CD4-positive, alpha-beta T cell treated with Interleukin-4 for 1 hour (primary cell): ENCODE measurements at places on chromosomes 4 and X.

GRCh38 chr4:20493761-20494353 is 206.4 kb upstream of the PACRGL start:
- DNase-seq = no peak

DNA sequence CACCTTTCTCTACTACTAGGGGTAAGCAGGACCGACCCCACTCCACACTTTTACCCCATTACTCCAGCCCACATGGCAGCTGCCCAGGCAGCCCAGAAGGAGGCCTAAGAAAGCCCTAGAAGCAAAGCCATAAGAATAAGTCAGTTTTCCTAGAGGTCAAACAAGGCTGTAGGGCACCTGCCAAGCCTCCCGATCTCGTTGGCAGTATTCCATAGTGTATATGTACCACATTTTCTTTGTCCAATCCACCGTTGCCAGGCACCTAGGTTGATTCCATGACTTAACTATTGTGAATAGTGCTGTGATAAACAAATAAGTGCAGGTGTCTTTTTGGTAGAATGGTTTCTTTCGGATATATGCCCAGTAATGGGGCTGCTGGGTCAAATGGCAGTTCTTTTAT is 54.2 kb downstream of the RHOXF2B start:
- no peak for DNase-seq

DNA sequence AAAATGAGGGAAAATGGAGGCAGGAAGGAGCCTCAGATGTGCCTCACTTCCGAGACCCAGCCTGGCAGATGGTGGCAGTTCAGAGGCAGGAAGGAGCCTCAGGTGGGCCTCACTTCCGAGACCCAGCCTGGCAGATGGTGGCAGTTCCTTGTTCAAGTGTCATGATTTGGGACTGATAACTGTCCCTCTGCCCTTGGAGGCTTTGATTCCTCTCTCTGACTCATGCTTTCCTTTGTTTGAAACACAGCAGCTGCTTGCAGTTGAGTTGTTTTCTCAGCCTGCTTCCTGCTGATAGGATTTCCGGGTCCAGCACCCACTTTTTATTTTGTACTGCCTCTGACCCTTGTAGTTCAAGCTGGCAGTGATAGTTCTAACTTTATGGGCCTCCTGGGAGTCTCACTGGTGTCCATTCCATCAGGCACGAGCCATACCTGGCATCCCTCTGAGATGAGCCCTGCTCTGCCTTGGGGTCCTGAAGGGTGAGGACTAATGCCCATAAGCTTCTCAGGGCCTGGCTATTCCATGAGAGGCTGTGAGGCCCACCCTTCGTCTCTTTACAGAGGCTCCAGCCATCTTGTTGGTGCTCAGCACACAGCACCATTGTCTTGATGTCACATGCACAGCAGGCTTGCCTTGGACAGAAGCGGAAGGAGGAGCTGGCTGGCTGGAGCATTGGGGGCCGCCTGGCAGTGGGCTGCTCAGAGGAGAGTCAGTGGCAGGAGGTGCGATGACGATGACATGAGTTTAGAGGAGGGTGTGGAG is 13.0 kb downstream of the RGS12 start:
- no peak for DNase-seq

GRCh38 chrX:118751950-118752783 is 24.8 kb downstream of the IL13RA1 start:
- peak; percentile 36 for DNase-seq

DNA sequence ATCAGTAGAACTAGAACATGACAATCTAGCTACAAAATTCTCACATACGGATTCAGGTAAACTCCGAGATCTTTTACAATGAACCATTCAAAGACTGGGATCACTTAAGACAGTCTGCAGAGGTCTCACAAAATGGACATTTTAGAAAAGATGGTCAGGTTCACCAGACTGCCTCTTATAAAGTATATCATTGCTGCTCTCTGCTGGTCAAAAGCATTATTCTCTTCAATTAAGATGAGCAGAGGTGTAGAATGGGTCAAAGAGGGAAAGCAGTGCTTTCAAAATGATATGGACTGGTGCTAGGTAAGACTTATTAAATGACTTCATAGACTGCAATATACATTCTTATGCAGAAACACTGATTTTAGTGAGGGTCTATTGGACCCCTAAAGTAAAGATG is 434.7 kb downstream of the PACRGL start:
- peak; percentile 40 for DNase-seq

GRCh38 chrX:138018145-138018799 is 452.3 kb downstream of the ZIC3 start:
- DNase-seq = no peak

DNA sequence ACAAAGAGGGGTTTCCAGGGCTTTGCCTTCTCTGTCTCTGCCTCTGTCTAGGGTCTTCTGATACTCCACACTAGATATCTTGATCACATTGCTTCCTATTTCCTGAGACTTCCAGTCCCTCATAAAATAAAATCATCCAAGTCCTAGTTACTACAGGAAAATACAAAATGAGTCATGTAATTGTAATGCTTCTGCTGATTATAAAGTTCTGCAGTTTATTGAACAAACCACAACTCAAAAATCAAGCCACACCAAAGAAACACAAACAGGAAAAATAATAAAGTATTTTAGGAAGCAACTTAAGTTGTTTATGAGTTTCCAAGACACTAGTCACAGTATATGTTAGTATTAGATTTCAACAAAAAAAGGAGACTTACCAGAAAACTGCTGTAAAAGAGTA is 695.1 kb upstream of the GALNTL6 start:
- no peak for DNase-seq

DNA sequence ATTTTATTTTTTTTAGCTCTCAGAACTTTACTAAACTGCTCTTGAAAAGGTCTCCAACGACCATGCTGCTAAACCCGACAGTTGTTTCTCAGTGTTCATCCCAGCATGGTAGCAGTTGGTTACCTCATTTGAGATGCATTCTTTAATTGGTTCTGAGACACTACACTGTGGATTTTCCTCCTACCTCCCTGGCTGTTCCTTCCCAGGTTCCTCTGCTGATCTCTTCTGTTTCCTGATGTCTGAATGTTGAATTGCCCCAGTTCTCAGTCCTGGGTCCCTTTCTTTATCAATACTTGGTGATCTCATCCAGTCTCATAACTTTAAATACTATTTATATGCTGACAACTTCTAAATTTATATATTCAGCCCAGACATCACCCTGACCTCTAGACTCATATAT is 19.1 kb upstream of the TMEM165 start:
- no peak for DNase-seq

GRCh38 chr4:121674696-121675095 is 22.1 kb downstream of the ANXA5 start:
- no peak for DNase-seq

- no peak for DNase-seq
These were observed 1.1 kb downstream of the UBE2D3 start for GRCh38 chr4:102826105-102826889.

DNA sequence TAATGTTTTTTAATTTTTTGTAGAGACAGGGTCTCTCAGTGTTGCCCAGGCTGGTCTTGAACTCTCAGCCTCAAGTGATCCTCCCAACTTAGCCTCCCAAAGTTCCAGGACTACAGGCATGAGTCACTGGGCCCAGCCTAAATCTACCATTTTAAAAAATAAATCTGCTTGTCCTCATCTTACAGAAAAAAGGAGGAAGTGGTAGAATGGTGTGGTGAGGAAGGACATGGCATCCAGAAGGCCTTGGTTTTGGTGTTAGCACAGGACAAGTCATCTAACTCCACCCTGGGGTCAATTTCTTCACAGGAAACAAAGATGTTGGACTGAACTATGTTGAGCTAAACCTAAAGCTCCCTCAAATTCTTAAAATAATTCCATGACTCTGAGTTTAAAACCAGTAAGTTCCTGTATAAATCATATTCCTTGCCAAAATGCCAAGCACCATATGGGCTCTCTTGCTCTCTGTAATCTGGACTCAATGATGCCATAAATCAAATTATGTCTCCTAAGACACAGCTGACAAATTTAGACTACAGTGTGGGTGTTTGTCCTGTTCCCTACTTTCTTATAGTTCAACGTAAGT is 253.9 kb upstream of the NOCT start:
- no peak for DNase-seq

- peak; percentile 56 for DNase-seq
These were observed 140.2 kb downstream of the STIM2 start for GRCh38 chr4:27000820-27001219.

DNA sequence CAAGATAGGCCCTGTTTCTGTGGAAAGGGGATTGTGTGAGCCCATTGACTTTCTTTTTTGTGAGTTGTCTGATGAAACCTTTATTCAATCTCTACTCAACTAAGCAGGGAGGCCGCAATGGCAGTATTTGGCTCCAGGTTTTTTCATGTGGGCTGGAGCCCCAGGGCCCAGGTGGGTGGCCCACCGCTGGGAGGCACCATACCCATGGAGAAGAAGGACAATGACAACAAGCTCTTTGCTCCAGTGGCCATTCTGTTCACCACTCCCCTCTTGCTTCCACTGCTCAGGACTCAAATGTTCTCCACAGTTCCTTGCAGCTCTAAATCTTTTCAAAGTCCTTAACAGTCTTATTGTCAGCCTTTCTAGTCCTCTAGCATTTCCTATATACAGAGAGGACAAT is 54.1 kb downstream of the HOPX start:
- peak; percentile 14 for DNase-seq

DNA sequence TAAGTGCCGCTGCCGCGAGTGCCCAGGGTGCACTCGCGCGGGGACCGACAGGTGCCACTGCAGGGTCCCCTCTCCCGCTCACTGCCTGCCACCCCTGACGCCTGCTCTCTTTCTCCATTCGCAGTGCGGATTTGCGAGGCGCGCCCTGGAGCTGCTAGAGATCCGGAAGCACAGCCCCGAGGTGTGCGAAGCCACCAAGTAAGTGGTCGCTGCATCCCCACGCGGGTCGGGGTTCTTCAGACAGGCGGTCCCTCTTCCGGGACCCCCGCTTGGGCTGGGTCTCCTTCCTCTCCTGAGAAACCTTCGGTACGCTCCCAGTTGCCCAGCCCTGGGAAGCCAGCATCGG is 547 bp downstream of the GUCY1A1 start:
- peak; percentile 19 for DNase-seq

DNA sequence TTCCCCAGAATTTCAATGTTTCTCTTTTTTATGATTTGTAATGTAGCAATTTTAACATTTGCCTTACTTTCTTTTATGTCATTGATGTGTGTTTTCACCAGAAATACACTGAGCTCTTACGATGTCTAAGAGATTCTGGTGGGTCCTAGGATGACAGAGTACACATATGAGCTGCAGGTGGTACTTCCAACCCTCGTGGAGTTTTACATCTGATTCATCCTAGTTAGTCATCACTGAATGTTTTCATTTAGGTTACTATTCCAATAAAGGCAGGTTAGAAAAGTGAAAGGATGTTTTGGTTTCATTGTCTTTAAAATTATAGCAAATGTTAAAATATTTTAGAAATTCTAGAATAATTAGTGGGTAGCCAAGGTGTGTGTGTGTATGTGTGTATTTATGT is 605.9 kb downstream of the ADGRL3 start:
- no peak for DNase-seq

DNA sequence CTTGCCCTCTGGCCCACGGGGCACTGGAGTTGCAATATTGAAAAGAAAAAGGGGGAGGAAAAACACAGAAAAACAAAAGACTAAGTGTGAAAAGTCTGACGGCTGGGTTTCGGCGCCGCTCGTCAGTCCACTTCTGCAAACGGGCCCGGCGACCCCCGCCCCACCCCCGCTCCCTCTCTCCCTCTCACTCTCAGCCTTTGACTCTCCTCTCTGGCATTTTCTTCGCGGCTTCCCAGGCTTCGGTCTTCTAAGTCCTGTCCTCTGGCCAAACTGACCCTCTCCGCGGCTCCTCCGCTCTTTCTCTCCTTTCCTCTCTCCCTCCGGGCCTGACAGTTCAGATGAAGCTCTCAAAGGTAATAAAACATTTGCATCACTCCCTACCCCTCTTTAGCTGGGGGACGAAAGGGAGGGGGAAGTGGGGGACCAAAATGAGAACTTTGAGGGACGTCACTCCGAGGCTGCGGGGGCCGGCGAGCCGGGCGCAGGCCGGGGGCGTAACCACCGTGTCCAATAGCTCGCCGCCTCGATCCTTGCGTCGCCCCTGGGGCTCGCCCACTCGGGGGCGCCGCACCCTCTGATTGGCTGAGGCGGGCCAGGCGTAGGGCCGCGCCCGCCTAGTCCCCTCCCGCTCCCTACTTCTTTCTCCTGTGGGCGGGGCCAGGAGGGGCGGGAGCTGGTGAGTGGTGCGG is at the start of gene NKX6-1:
Gene NKX6-1 (minus strand): TSS at position 358 of the 689 bp plus-strand sequence. CDS start 1,064 bp downstream, outside the sequence.
- no peak for DNase-seq
